MG63 (cell line): ENCODE measurements at places on chromosomes 7 and 10. TPM values are rescaled to one million over a fixed set of nuclear protein-coding genes. Genes with fewer than 3 reads are reported as not detected.

- no peak for DNase-seq
Observed at GRCh38 chr7:105790996-105791395, 85.4 kb downstream of the ATXN7L1 start.

SEC61A2 gene
- 0.30 and 3.9 TPM in 2 replicates for total RNA-seq

GRCh38 chr10:28090506-28090905, 91.6 kb upstream of the ODAD2 start:
- no peak for DNase-seq

OR2A12 gene
- total RNA-seq: not detected in 2 replicates

FRAT2 gene
- total RNA-seq: 4.7 and 15.4 TPM in 2 replicates

OPALIN gene
- total RNA-seq: not detected in 2 replicates

- no peak for DNase-seq
Observed at GRCh38 chr7:124781418-124781817, 15.8 kb upstream of the GPR37 start.

TWIST1 gene
- 8.9 and 22.8 TPM in 2 replicates for total RNA-seq

DNA sequence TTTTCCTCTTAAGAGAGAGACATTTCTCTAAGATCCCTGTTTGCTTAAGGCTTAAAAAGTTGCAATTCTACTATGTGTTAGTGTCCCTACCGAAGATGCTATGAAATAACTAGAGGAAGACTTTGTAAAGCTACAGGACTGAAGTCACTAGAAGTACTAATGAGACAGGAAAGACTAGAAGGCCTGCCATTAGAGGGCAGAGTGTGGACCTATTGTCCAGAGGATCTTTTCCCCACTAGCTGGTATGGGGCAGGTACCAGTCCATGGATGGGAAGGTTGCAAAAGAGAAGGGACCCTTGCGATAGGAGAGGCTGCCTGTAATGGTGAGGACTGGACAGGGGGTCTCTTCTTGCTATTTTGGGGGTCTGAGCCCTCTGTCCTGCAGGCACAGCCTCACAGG, 178.1 kb downstream of the TMEM178B start:
- DNase-seq: no peak

DNA sequence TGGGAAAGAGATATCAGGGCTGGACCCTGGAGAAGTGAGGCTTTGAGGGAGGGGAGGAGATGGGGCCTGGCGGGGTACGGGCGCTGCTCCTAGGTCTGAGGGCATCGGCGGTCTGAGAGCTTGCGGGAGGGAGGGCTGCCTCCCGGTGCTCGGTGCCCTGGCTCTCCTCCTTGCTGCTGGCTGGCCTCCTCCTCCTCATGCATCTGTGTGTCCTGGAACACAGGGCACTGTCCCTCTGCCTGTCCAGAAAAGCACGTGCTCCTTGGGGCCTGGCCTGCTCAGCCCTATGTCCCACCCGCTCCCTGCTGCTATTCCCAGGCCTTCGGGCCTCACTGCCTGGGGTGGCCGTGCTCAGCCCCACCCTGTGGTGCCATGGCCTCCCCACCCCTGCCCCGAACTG, 166.9 kb downstream of the RNF216 start:
- DNase-seq: no peak

DNA sequence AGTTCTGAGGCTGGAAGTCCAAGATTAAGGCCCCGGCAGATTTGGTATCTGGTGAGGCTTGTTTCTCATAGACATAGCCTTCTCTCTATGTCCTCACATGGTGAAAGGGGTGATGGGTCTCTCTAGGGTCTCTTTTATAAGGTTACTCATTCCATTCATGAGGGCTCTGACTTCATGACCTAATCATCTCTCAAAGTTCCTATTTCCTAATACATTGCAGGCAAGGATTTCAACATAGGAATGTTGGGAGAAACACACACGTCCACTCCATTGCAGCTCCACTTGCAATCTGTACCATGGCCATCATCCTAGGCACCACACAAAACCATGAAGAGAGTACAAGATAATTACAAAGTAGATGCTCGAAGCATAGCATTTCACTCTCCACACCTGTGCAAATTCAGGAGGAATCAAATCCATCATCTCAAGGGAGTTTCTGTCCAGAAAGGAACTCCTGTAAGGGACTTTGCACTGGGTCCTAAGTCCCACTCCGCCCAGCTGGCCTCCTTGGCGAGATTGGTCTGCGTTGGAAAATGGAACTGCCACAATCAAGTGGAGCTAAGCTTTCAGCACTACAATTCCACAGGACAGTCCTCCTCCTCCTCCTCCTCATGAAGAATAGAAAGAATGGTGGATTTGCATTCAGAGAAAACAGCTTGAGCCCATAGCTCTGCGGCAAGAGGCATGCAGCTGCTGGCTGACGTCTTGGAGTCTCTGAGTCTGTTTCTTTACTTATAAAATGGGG, 8.8 kb downstream of the DDC start:
- DNase-seq: no peak

DNA sequence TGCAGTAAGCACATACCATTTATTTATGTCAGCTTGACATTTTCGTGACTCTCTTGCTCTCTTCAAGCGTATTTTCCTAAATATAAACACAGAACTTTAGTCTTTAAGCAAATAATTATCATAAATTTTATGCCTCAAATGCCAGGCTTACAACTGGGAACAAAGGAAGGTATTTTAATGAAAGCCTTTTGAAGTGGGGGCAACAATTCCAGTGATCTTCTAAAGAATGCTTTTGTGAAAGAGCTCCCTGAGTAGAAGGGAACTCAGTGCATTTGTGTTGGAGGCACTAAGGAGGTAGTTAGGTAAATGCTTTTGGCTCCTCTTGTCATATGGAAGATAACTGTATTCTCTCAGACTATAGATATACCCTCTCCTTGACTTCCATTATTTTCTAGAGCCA, 104.9 kb downstream of the VPS50 start:
- no peak for DNase-seq

OPN4 gene
- not detected in 2 replicates for total RNA-seq

- DNase-seq: no peak
Observed at GRCh38 chr10:1545524-1545923, 191.8 kb downstream of the ADARB2 start.

KCP gene
- not detected in 2 replicates for total RNA-seq

OR6B1 gene
- total RNA-seq: not detected in 2 replicates

PON3 gene
- total RNA-seq: not detected in 2 replicates

DNA sequence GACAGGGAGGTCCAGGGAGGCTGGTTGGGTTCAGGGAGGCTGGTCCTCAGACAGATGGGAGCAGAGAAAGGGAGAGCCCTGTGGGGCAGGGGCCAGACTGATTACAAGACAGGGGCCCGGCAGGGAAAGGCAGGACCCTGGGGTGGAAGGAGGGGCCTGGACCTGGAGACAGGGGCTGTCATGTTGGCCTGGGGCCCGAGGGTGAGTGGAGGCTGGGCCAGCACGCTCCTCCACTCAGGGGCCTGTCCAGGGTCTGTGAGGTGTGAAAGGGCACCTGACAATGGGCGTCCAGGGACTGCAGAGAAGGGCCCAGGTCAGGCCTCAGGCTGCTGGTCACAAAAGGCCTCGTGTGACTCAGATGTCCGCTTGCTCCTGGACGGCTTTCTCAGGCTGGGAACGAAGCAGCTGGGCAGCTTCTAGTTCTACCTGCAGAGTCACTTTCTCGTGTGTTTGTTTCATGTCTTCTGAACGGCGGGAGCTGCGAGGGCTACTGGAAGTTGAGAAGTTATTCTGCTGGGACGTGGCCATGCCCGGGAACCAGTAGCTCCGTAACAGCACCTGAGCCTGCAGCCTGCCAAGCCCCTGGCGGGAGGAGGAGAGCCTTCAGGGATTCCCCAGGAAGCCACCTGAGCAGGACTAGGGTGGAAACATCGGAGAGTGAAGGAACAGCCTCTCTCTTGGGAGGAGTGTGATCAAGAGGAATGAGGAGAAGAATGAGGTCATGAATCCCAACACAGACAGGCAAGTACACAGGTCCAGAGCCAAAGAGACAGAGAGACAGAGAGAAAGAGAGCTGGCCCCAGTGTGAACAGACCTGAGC, 65.8 kb downstream of the KLF6 start:
- DNase-seq: no peak

- DNase-seq: no peak
Observed at GRCh38 chr10:88854684-88855083, 3.0 kb upstream of the ANKRD22 start.

GRCh38 chr7:102284891-102285539, 1.7 kb upstream of the SH2B2 start:
- no peak for DNase-seq
